ENCODE measurements at places on chromosomes 5 and 9. TPM values are rescaled to one million over a fixed set of nuclear protein-coding genes. Genes with fewer than 3 reads are reported as not detected.
A peak's percentile ranks its signal among the peaks of the same experiment; 100 is the strongest.

The ORM2 gene
- 0.36 TPM for total RNA-seq

The MSMP gene
- total RNA-seq, result not detected

The PCDHB13 gene
- 3.4 TPM for total RNA-seq

The SLC35D2 gene
- total RNA-seq, result 14.9 TPM

The PRLR gene
- total RNA-seq, result 7.6 TPM

The ASPN gene
- total RNA-seq, result 0.36 TPM

The CCNJL gene
- 2.6 TPM for total RNA-seq

The GRM6 gene
- total RNA-seq, result not detected

The TERT gene
- not detected for total RNA-seq

The ARSI gene
- total RNA-seq, result 1.7 TPM

The SIT1 gene
- 0.44 TPM for total RNA-seq

The MORN5 gene
- total RNA-seq, result not detected

The PCDHAC2 gene
- 0.24 TPM for total RNA-seq

The TRIP13 gene
- 12.5 TPM for total RNA-seq

GRCh38 chr5:16152601-16153568 is 26.7 kb downstream of the MARCHF11 start:
- ATAC-seq, result no peak

DNA sequence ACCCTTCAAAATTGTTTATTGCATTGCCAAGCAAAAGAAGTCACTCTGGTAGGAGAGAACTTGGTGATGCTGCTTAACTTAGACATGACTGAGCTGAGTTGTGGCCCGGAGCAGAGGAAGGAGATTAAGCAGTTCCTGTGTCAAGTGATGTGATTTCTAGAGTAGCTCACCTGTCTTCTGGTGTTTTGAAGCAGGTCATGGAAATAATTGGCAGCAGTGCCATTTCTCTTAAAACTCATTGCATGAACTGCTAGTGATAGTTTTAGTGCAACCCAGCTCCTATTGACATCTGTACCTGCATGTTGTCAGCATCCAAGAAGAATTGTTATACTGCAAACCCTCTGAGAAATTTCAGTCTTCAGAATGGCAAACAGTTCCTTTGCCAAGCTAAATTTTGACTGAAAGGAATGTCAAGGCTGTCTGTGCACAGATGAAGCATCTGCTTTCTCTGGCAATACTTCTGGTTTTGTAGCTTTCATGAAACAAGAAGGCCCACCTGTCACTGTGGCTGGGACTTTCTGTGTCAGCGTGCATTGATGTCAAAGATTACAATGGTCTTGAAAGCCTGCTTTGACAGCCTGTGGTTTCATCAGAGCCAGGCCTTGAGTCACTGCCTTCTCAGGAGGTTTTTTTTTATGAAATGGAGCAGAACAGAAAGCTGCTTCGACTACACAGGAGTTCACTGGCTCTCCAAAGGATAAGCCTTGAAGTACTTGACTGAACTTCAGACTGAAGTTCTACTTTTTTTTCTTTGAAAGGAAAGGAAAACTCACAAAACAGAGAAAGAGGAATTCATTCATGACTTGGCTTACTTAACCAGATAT is 90.6 kb downstream of the RALGPS1 start:
- peak; percentile 95 for ATAC-seq

GRCh38 chr5:94314460-94315131 is 303.8 kb downstream of the KIAA0825 start:
- no peak for ATAC-seq

GRCh38 chr5:122463221-122463620 is 151.2 kb downstream of the SNCAIP start:
- no peak for ATAC-seq

- ATAC-seq, result peak; percentile 16
Observed at GRCh38 chr5:73812457-73812856, 186.5 kb downstream of the ARHGEF28 start.

- no peak for ATAC-seq
Observed at GRCh38 chr5:137782984-137783536, 28.9 kb upstream of the HNRNPA0 start.

GRCh38 chr9:76373173-76373783 is 20.9 kb downstream of the RFK start:
- ATAC-seq, result peak; percentile 60

DNA sequence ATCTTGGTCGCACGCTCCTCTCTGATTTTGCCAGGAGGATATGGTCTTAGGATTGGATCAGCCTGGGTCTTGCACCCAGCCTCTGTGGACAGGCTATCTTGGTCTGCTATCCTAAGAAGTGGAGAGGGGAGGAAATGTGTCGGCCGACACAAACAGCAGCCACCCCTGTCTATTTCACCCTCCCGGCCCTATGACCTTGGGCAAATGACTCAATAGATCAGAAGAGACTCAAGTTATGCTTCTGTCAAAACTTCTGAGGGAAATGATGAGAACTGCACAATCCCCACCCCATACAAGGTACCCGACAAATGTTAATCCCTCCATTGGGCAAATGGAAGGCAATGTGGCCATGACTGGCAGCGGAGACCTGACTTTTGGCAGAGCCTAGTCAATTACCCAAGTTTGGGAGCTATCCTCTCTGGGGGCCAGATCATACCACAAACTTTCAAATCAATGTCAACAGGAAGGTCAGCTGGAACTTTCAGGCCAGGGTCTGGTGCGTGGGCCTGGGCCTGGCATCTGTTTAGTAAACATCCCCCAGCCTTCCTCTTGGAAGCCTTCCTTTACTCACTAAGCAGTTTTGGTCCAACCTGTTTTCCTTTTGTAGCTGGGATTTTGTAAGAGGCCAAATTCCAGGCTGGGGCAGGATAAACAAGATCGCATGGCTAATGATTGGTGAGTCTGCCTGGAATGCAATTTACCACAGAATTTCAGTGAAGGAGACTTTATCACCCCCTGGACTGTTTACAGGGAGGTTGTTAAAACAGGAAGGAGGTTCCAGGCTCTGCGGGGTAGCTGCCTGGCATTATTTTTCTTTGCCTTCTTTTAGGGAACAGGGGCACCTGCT is 64.2 kb upstream of the CPEB4 start:
- ATAC-seq, result peak; percentile 59

DNA sequence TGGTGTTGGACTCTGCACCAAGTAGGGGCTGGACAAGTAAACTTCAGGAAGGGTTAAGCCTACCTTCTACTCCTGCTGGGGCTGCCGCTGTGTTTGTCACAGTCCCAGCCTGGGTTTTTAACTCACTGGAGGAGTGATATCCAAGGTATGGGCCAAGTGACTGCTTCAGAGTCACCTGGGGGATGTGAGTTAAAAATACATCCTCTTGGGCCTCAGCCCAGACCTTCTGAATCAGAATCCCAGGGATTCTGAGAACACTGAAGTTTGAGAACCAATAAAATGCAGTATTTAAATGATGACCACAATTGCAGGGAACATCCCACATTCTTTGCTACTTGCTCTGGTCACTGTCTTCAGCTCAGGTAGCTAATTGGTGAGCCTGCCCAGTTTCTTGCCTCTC is 95.1 kb upstream of the DNAH5 start:
- peak; percentile 21 for ATAC-seq

DNA sequence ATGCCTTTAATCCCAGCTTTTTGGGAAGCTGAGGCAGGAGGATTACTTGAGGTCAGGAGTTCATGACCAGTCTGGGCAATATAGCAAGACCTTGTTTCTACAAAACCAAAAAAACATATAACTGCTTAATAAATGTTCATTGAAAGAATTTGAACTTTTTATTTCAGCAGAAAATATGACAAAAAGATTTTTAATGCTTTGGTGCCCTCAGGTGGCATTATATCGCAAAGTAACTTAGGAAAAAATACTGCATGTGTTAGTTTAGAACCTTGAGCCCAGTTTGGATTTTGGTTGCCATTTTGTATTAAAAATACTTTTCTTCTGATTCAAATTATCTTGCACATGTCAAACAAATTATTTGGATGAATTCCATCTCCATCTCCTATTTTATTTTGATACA is 103.2 kb downstream of the GPBP1 start:
- ATAC-seq, result no peak

DNA sequence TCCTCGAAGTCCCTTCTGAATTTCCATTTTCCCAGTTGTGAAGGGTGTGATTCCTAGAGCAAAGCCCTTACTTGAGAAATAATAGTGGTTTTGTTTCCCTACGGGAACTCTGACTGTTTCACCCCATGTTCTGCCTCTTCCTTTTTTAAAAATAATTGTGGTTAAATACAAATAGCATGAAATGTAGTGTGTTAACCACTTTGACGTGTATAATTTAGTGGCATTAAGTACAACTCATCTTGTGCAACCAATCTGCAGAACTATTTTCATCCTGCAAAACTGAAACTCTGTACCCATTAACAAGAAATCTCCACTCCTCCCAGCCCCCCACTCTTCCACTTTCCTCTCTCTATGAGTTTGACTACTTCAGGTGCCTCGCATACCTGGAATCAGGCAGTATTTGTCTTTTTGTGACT is 35.6 kb upstream of the HAND1 start:
- no peak for ATAC-seq

- no peak for ATAC-seq
Observed at GRCh38 chr5:174900240-174900865, 176.0 kb downstream of the MSX2 start.

DNA sequence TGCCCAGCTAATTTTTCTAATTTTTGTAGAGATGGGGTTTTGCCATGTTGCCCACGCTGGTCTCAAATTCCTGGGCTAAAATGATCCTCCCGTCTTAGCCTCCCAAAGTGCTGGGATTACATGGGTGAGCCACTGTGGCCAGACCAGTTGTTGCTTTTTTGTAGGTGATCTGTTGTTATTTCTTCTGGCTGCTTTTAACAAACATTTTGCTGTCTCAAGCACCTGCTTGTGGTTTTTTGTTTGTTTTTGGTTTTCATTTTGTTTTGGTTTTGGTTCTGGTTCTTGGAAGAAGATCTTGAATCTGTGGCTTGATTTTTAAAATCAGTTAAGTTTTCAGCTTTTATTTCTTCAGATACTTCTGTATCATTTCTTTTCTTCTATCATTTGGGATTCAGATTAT is 21.1 kb downstream of the ERCC6L2 start:
- no peak for ATAC-seq

- no peak for ATAC-seq
Observed at GRCh38 chr5:14399054-14399692, 182.4 kb upstream of the OTULINL start.

DNA sequence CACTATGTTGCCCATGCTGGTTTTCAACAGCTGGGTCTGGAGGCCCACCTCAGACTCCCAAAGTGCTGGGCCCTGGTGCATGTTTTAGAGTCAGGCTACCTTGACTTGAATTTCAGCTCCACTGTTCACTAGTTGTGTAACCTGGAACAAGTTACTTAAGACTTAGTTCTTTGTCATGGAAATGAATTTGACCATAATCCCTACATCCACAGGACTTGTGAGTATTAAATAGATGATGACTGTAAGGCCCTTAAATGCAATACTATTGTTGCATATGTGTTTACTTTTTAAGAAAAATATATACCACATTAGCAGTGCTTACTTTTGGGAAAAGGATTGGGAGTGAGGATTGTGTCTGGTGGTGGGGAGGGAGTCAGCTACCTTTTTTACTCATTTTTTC is 16.4 kb downstream of the PAIP2 start:
- peak; percentile 81 for ATAC-seq

DNA sequence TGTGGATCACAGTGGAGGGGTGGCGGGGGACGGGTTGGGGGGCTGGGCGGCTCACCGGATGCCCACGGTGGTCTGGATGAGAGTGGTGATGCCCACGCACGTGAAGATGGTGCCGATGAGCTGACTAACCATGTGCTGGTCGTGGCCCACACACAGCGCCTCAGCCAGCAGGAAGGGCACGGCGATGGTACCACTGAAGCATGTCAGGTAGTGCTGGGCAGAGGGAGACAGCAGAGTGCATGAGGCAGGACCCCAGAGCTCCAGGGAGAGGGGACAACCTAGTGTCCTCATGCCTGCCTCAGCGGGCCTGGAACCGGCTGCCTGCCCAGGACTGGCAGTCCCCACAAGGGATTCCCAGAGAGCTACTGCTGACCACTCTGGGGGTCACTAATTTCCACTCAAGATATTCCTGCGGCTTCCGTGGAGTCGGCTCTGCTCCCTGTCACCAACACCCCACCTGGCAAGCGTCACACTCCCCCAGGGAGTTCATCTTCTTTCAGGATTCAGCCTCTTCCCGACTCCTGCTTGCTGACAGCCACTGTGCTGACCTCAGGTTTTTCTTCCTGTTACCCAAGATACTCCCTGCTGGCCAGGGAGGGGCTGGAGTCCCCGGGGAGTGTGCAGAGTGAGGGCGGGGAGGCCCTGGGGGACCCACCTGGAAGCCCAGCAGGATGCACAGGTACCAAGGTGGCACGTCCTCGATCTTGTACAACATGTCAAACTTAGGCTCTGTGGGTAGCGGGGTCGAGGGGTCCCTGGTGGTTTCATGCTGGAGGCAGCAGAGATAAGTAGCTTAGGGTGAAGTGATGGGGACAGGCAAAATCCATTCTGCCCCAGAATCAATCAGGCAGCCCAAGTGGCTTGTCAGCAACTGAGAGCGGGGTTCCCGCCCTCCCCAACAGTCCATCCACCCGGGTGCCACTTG is 998 bp downstream of the SLC23A1 start:
- no peak for ATAC-seq

- peak; percentile 4 for ATAC-seq
Observed at GRCh38 chr9:128920381-128921058, at the start of gene PHYHD1. PHYHD1 (plus strand) TSS chr9:128920982; CDS start chr9:128922324, 1,342 bp downstream.

- ATAC-seq, result no peak
Observed at GRCh38 chr9:127221695-127222094, 42.9 kb upstream of the GARNL3 start.

DNA sequence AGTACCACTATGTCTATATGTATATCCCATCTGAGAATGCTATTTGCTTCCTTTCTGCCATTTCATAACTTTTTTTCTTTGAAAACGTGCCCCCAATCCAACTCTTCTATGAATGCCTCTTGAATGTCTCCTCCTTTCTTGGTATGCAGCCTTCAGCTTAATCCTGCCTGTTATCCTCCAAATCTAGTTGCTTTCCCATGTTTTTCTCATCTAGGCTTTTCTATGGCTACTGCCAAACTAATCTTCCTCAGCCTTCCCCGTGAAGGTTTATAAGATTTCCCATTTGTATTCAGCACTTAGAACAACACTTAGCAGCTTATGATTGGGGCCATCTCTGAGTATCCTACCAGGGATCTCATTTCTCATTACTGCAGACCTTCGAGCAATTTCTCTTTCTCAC is 2.5 kb downstream of the TGFBR1 start:
- no peak for ATAC-seq

- no peak for ATAC-seq
Observed at GRCh38 chr9:105445203-105445881, 2.5 kb upstream of the FSD1L start.

- no peak for ATAC-seq
Observed at GRCh38 chr5:95222836-95223235, 62.1 kb downstream of the MCTP1 start.

GRCh38 chr9:92100237-92100911 is 14.8 kb downstream of the SPTLC1 start:
- peak; percentile 98 for ATAC-seq

- ATAC-seq, result peak; percentile 86
Observed at GRCh38 chr5:8907168-8907868, 638.6 kb downstream of the SEMA5A start.

GRCh38 chr5:60453186-60453976 is 246.6 kb downstream of the DEPDC1B start:
- peak; percentile 48 for ATAC-seq
